ENCODE measurements at places on chromosomes 3 and 15. TPM values are rescaled to one million over a fixed set of nuclear protein-coding genes. Genes with fewer than 3 reads are reported as not detected.

The SPPL2A gene
- 296 TPM for total RNA-seq

GRCh38 chr3:70042641-70043040 lies 43.1 kb downstream of the SAMMSON start:
- H3K36me3 ChIP-seq = no peaks in the 10 kb centered on the region
- H3K27ac ChIP-seq = no peak overlapping the region

The RASGRP1 gene
- 0.22 TPM for total RNA-seq

DNA sequence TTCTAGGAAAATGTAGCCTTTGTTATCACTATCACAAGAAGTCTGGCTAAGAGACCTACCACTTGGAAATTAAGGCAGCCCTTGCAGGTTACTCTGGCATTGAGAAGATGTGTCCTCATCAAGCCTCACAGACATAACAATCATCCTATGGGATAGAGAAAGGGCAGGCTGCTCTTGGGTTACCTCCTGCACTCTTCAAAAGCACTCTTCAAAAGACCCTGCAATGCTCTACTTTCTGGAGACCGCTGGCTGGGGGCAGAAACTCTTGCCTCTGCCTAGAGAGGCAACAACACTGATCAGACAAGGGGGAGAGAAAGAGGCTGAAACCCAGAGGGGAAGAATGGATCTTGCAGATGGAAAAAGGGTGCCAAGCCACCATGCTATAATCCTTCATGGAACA lies 127.9 kb upstream of the BNIP2 start:
- no peak overlapping the region for H3K27ac ChIP-seq
- no peaks in the 10 kb centered on the region for H3K36me3 ChIP-seq
- H3K4me1 ChIP-seq = no peaks in the 10 kb centered on the region
- H3K4me3 ChIP-seq = no peak overlapping the region
- no peak for DNase-seq
- H3K27me3 ChIP-seq = peaks cover 13% of the 10 kb centered on the region

GRCh38 chr15:80769829-80770705 lies 9.1 kb upstream of the CEMIP start:
- no peaks in the 10 kb centered on the region for H3K36me3 ChIP-seq
- H3K4me3 ChIP-seq = no peak overlapping the region
- H3K4me1 ChIP-seq = no peaks in the 10 kb centered on the region
- H3K27ac ChIP-seq = no peak overlapping the region

DNA sequence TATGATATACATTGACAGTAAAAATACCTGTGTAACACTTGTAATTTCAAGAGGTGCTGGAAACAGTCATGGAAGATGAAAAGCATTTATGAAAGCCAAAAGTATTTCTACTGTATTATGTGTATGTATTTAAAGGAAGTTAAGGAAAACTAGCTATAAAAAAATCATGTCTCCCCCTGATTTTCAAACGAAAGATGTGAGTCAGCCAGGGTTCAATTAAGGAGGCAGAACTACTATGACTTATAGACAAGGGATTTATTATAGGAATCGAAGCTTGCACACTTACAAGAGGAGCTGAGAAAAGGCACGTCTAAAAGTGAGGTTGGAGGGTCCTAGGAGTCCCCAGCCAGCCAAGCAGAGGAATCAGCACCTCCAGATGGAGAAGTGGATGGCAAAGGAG lies 119.4 kb downstream of the SUCLG2 start:
- no peaks in the 10 kb centered on the region for H3K36me3 ChIP-seq
- DNase-seq = no peak
- H3K27me3 ChIP-seq = no peaks in the 10 kb centered on the region
- H3K27ac ChIP-seq = no peak overlapping the region
- no peak overlapping the region for H3K4me3 ChIP-seq

- no peak overlapping the region for H3K4me3 ChIP-seq
- H3K36me3 ChIP-seq = no peaks in the 10 kb centered on the region
- no peaks in the 10 kb centered on the region for H3K27me3 ChIP-seq
- no peaks in the 10 kb centered on the region for H3K4me1 ChIP-seq
- H3K27ac ChIP-seq = no peak overlapping the region
- no peak for DNase-seq
These were observed 40.2 kb upstream of the OSTN start for GRCh38 chr3:191158815-191159214.

- no peaks in the 10 kb centered on the region for H3K27me3 ChIP-seq
- H3K27ac ChIP-seq = no peak overlapping the region
These were observed 9.2 kb downstream of the SKIC8 start for GRCh38 chr15:78290222-78290621.

DNA sequence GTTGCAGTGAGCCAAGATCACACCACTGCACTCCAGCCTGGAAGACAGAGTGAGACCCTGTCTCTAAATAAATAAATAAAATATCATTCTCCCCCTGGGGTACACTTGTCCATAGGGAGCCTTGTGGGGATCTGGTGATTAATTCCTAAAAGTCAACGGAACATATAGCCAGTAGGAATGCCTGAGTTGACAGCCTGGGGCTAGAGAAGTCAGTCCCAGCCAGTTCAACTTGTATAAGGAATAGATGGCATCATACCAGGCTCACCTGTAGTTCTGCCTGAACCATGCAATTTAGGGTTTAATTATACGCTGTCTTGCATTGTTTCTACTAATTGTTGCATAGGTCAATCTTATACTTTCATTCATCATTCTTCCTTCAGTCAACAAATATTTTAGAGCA lies 5.9 kb upstream of the BOC start:
- DNase-seq = no peak
- H3K4me3 ChIP-seq = no peak overlapping the region
- no peaks in the 10 kb centered on the region for H3K36me3 ChIP-seq
- no peak overlapping the region for H3K27ac ChIP-seq
- H3K27me3 ChIP-seq = no peaks in the 10 kb centered on the region

The RASL12 gene
- 82.0 TPM for total RNA-seq

GRCh38 chr3:174337227-174337626 lies 521.9 kb upstream of the NAALADL2 start:
- H3K27ac ChIP-seq = peak overlapping the region; percentile 8
- no peaks in the 10 kb centered on the region for H3K27me3 ChIP-seq
- H3K4me1 ChIP-seq = no peaks in the 10 kb centered on the region
- H3K4me3 ChIP-seq = no peak overlapping the region

DNA sequence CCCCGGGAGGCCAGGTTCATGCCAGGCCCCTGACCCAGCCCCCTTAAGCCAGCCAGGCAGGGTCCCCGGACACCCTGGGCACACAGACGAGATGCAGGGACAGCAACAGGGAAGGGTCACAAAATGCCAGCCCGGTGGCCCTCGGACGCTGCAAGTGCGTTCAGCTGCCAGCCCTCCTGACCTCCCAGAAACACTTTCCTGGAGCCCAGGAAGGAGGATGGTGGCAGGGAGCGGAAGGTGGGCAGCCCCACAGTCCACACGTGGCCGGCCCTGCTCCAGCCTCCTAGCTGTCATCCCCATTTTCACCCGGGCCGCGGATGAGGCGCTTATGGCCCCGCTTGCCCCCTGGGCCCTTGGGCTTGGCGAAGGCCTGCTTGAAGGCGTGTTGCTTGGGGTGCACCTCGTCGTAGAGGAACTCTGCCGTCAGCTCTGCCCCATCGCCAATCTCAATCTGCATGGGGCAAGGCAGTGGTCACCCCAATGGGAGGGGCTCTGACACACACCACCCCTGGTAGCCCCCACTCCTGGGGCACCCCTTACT lies 3.4 kb upstream of the TLR9 start:
- no peak overlapping the region for H3K4me3 ChIP-seq
- peaks cover 25% of the 10 kb centered on the region for H3K36me3 ChIP-seq
- no peaks in the 10 kb centered on the region for H3K27me3 ChIP-seq
- no peak for DNase-seq
- H3K27ac ChIP-seq = no peak overlapping the region

The TRANK1 gene
- 9.3 TPM for total RNA-seq

GRCh38 chr15:73957785-73958184 lies 31.5 kb downstream of the LOXL1 start:
- no peak overlapping the region for H3K27ac ChIP-seq
- H3K4me1 ChIP-seq = peaks cover 10% of the 10 kb centered on the region
- H3K4me3 ChIP-seq = no peak overlapping the region
- H3K36me3 ChIP-seq = no peaks in the 10 kb centered on the region

DNA sequence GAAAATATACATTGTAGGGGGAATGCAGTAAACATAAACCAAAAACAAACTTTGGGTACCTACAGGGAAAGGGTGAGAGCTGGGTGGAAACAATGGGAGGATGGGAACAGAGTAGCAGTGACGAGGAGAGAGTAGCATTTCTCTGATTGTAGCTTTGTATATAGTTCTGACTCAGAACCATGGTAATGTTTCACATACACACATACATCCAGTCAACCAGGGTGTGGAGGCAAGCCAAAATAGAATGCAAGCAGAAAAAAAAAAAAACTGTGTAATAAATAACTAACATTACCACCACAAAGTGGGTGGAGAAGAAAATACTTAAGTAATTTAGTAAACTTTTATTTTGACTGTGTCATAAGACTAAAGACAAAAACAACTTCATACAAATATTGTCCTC lies 27.2 kb downstream of the BCL2A1 start:
- DNase-seq = no peak
- no peaks in the 10 kb centered on the region for H3K27me3 ChIP-seq
- no peaks in the 10 kb centered on the region for H3K4me1 ChIP-seq
- H3K27ac ChIP-seq = no peak overlapping the region

GRCh38 chr3:182962166-182962565 lies 18.2 kb downstream of the DCUN1D1 start:
- H3K27me3 ChIP-seq = no peaks in the 10 kb centered on the region
- H3K4me1 ChIP-seq = peaks cover 32% of the 10 kb centered on the region
- DNase-seq = no peak
- no peak overlapping the region for H3K4me3 ChIP-seq
- peak overlapping the region; percentile 21 for H3K27ac ChIP-seq

GRCh38 chr3:110494093-110494490 lies 577.5 kb upstream of the NECTIN3 start:
- no peak overlapping the region for H3K27ac ChIP-seq
- H3K4me1 ChIP-seq = no peaks in the 10 kb centered on the region
- no peak for DNase-seq

The TGM5 gene
- not detected for total RNA-seq
